Stimulated activated CD8-positive, alpha-beta memory T cell treated with anti-CD3 and anti-CD28 coated beads, Interleukin-2, amount 100 ng/mL, for 48 hours (primary cell): ENCODE measurements at places on chromosomes 2 and 18.

DNA sequence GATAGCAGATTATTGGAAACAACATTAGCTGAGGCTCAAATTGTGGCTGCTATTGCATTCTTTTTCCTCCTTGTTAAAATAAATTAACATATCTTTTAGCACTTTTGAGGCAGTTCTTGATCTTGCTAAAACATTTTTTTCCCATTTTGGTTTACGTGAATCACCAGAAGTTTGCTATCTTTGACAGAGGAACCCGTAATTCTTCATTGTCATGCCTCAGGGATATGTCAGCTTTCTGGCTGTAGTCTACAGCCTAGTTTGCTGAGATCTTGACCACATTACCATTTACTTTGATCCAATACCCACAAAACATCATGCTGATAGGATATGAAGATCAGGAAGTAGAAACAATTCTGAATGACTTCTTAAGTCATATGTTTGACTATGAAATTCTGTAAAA is 25.1 kb upstream of the FANCL start:
- DNase-seq = no peak

GRCh38 chr2:240921995-240922244 is 15.8 kb downstream of the CROCC2 start:
- no peak for DNase-seq

- DNase-seq = no peak
Observed at GRCh38 chr18:3139406-3139805, 80.4 kb downstream of the MYOM1 start.

DNA sequence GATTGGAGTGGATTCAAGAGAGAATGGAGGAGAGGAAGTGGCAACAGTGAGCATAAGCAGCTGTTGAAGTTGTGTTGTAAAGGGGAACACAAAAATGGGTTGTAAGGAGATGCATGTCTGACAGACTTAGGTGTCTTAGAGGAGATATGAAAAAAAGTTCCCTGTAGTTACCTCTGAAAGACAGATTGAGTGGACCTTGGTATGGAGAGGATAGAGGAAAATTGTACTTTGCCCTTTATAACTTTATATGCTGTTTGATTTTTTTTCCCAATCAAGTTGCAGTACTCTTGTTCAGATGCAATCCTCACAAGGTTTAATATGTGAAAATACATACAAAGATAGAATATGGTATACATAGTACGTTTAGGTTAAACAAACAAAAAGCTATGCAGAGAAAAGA is 73.6 kb downstream of the LYPD6B start:
- DNase-seq = no peak

DNA sequence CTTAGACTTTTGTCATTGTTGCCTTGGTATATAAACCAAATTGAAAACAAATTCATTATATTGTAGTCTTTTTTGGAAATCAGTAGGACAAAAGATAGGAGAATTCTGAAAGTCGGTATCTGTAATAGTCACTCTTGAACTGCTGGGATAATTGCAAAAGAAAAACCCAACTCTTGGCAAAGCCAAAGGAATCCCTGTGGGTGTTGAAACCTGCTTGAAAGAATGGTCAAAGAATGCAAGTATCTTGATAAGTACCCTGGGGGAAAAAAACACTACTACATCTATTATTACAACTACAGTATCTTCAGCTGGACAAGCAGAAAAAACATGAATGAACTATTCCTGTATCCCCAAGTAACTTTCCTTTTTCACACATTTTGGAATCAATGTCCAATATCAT is 7.3 kb upstream of the FAM237A start:
- DNase-seq = no peak

- DNase-seq = no peak
Observed at GRCh38 chr18:13374468-13375301, 156.1 kb downstream of the LDLRAD4 start.

GRCh38 chr2:85797921-85798320 is 44.1 kb downstream of the ATOH8 start:
- DNase-seq = no peak

GRCh38 chr2:167310442-167310841 is 422.2 kb downstream of the XIRP2 start:
- no peak for DNase-seq

DNA sequence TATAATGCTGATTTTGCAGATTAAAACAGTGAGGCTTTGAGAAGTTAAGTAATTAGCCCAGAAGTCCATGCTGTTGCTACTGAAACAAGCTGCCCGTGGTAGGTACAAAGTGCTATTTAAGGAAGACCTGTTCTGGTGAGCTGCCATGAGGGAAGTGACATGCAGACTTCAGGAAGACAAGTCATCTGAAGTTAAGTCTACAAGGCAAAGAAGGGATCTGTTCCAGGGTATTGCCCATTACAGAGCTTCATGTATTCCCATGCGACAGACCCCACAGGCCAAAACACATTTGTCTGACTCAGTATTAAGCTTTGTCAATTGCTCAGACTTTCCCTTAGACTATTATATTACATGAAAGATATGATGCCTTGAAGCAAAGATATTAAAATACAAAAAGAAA is 520.8 kb downstream of the FBXO15 start:
- DNase-seq = no peak
